ENCODE measurements at places on chromosomes 6 and 20. TPM values are rescaled to one million over a fixed set of nuclear protein-coding genes. Genes with fewer than 3 reads are reported as not detected.

DNA sequence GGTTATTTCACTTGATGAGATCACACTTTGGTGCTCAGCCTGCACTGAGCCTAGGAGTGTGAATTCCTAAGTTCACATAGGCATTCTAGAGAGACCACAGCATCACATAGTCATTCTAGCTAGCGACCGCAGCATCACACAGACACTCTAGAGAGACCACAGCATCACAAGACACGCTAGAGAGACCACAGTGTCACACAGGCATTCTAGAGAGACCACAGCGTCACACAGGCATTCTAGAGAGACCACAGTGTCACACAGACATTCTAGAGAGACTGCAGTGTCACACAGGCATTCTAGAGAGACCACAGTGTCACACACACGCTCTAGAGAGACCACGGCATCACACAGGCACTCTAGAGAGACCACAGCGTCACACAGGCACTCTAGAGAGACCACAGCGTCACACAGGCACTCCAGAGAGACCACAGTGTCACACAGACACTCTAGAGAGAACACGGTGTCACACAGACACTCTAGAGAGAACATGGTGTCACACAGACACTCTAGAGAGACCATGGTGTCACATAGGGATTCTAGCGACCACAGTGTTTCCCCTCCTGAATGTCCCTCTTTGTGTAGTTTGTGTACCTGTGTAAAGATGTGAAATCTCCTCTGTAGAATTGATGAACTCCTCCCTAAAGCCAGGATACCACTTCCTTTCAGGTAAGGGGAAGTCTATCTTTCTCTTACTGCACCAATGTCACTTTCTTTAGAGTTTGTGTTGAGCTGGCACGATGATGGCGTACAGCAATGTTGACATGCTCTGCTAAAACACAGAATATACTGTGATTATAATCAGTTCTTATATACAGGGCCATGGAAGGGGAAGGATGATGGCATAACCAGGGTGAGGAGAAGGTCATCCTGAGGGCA lies 169.4 kb downstream of the ZDHHC14 start:
- no peak for DNase-seq

- DNase-seq, result no peak
Measured at GRCh38 chr6:90000864-90001731, 106.8 kb downstream of the GJA10 start.

The EYS gene
- total RNA-seq, result 0.09 TPM

DNA sequence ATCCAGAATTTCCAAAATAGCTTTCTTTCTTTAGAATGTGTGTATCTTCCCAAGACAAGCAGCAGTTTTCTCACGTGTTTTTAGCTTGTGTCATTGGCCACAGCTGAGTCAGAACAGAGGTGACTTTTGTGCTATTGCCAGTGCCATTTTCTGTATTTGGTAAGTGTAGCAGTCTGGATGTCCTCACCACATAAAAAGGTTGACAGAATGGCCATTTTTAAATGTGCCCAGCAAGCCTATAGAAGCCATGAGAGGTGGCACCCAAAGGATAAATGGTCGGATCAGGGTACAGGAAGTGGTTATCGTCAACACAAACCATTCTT lies 269.5 kb upstream of the HSF2 start:
- no peak for DNase-seq

DNA sequence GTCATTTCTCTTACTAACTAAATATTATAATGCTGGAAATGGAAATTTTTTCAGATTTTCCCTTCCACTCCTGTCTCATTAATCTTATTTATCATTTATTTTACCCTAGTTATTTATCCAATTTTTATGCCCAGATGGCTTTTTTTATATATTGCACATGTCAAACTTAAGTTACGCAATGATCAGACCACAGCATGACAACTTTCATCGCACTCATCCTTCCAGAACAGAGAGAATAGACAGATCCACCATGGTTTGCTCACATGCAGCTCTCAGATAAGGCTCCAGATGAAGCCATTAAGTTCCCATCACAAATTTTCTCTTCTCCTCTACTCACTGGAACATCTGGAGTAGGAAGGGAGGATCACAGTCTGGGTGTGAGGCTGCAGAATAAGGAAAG lies 48.7 kb downstream of the MAP7 start:
- no peak for DNase-seq

DNA sequence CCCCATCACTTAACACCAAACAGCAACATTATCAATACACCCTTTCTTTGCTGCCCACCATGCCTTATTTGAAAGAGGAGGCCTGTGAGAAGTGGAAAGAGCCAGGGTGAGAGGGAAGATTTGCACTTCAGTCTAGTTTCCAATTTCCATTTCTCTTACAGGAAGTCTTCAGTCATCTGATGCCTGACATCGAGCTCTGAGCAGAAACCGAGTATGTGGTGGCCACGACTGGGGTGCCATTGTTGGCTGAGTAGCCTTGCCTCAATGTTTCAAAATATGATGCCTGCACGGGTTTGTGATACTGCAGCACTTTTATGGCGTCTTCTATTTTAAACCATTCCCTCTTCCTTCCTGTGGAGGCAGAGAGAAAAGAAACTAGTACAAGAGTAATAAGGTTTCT lies 39.8 kb upstream of the SMIM29 start:
- DNase-seq, result no peak

DNA sequence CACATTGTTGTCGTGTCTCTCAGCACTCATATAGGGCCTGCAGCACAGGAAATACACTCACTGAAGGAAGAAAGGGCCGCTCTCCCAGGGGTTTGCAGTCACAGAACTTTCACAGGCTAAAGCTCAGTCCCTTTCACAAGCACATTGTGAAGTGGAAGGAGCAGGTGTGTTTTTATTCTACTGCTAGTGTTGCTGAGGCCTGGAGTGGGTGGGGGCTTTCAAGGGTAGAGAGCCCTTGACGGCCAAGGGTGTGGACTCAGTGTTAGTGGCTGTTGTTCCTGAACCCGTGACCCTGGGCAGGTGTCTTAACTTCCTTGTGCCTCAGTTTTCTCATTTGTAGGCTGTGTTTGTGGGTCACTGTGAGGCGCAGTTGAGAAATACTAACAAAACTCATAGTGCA lies 66.2 kb upstream of the SLC22A1 start:
- DNase-seq, result no peak

The DNMT3B gene
- total RNA-seq, result 1.1 TPM
